ENCODE measurements at places on chromosomes 4 and X.
A peak's percentile ranks its signal among the peaks of the same experiment; 100 is the strongest.

DNA sequence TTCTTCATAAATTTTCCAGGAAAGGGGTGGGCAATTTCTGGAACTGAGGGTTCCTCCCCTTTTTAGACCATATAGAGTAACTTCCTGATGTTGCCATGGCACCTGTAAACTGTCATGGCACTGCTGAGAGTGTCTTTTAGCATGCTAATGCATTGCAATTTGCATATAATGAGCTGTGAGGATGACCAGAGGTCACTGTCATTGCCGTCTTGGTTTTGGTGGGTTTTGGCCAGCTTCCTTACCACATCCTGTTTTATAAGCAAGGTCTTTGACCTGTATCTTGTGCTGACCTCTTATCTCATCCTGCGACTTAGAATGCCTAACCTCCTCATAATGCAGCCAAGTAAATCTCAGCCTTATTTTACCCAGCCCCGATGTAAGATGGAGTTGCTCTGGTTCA is 577.8 kb downstream of the NLGN4X start:
- DNase-seq = no peak

DNA sequence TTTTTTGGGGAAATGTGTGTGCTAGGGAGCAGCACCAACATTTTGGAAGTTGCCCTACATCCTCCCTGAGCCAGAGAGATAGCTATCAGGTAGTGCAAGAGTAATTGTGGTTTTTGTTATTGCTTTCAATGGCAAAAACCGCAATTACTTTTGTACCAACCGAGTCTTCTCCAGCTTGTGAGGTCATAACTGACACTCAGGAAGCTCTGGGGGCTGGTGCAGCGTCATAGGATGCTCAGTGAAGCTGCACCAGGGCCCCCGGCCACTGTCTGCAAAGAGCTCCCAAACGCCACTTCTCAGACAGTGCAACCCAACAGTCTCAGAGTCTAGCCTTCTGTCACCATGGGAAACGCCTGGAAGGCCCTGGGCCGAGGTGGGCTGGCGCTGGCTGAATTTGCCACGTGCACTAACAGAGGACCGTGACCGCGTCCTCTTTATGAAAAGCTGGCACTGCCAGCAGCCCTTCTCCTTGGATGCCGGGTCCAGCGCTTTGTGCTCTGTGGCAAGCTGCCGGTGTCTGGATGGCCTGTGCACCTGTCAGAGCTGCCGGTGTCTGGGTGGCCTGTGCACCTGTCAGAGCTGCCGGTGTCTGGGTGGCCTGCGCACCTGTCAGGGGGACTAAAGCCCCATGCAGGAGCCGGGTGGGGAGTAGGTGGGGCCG is 19.4 kb downstream of the SH3TC1 start:
- no peak for DNase-seq

DNA sequence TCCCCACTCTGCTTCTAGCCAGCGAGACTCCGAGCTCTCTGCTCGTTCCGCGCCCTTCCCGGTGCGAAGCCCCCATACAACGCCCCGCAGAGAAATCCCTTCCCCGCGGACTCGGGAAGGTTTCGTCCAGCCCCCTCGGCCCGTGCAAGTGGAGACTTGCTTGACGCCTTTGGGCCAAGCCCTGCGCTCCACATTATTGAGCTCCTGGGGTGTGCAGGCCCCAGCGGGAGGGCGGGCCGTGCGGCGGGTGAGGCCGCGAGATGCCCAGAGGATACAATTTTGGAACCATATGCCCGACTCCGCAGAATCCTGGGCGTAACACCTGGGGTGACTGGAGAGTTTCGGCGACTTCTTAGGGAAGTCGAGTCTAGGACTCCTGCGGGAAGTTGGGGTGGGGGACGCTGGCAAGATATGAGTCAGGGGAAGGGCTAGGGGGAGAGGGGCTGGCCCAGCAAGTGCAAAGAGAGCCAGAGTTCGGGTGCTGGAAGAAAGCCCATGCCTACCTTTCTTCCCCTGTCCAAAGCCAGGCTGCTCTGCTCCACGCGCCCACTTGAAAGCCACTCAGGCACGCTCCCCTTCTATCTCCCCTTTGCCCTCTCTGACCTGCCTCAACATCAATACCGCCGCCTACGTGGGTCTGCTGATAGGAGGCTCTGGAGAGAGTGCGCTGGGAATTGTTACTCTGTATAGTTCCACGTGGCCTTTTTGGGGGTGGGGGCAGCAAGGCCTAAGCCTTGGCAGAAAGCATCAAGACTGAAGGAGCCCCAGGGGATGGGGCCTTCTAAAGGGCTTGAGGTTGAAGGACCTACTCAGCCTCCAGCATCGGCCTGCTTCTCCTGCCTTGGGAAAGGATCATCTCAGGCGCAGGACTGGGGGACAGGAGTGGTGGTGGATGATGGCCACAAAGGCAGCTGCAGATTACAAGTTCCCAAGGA is 1.2 kb upstream of the ELF4 start:
- DNase-seq = no peak

GRCh38 chr4:44720371-44720770 is 6.0 kb downstream of the GNPDA2 start:
- DNase-seq = no peak

DNA sequence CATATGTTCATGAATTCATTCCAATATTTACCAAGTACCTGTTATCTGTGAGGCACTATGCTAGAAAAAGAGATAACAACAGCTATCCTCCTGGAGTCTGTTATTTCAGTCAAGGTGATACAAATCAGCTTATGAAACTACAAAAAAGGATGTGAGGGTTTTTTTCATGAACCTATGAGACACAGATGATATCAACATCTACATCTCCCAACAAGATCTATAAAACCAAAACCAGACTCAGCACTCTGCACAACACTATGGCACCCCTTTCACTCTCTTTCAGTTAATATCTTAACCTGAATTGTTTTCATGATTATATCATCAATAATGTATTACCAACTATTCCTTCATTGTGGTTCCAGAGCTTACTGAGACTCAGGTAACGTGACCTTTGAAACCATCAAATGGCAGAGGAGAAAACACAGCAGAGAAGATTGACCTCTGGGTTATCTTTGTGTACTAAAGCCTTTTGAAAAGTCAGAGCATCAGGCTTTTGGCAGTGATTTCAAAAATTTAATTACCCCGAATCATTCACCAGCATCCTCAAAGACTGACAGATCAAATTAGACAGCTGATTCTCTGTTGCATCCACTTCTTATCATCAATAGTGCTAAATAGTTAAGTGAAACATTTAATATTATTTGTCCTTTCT is 244.6 kb upstream of the FTHL17 start:
- no peak for DNase-seq

GRCh38 chr4:185341377-185341776 is 54.3 kb downstream of the LRP2BP start:
- DNase-seq = no peak

- no peak for DNase-seq
These were observed 187.2 kb downstream of the AR start for GRCh38 chrX:67731061-67731460.

DNA sequence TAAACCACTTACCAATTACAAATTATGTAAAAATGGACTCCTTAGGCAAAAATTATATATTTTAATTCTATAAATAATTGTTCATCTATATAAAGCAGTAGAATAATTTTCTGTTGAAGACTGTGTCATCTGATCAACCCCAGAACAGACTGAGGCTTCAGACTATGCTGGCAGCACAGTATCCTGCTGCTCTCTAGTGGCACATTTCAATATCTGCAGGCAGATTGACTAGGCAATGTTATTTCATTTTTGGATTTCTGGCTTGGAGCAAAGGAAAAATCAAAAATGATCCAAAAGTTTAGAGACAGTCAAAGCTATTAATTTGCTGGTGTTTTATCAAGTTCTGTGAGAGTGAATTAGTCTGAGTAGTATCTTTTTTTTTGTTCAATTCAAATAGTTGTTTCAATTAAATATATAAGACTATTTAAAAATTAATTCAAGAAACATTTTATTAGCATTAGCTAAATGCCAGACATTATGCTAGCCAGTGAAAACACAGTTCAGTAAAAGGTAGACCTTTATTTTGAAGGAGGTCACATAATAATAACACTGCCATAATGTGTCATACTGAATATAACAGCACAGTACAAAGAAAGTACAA is 21.3 kb upstream of the SULT1E1 start:
- peak; percentile 1 for DNase-seq

GRCh38 chrX:48461830-48462229 is 8.2 kb downstream of the SLC38A5 start:
- DNase-seq = no peak

DNA sequence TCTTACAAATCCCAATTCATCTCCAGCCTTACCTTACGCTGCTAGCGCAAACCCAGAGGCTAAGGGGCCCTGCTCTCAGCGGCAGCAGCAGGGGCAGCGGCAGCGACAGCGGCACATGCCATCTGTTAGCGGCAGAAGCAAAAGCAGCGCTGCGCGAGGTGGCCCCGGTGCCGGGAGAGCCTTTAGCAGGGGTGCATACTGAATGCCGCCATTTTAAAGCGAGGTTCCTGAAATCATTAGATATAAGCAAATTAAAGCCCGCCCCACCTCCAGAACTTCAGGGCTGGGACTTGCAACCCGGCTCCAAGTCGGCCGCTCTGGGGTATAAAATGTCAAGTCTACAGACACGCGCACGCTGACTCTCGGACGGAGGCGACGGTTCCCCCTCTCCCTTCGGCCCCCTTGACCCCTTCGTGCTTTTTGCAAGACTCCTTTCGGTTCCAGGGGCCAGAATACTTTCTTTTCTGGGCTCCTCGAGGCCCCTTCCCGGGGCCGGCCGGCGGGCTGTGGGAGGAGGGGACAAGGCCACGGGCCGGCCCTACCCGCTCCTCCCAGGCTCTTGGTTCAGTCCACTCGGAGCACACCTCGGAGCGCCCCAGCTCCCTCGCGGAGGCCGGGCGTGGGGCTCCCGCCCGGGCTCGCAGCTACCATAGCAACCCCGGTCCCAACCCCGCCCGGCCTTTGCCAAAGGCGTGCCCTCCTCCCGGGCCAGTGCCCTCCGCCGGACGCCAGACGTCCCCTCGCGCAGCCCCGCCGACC is at the start of gene MBNL3:
MBNL3 (minus strand) TSS at position 220 of the 759 bp plus-strand sequence. CDS start 49,427 bp downstream, outside the sequence.
- DNase-seq = no peak

DNA sequence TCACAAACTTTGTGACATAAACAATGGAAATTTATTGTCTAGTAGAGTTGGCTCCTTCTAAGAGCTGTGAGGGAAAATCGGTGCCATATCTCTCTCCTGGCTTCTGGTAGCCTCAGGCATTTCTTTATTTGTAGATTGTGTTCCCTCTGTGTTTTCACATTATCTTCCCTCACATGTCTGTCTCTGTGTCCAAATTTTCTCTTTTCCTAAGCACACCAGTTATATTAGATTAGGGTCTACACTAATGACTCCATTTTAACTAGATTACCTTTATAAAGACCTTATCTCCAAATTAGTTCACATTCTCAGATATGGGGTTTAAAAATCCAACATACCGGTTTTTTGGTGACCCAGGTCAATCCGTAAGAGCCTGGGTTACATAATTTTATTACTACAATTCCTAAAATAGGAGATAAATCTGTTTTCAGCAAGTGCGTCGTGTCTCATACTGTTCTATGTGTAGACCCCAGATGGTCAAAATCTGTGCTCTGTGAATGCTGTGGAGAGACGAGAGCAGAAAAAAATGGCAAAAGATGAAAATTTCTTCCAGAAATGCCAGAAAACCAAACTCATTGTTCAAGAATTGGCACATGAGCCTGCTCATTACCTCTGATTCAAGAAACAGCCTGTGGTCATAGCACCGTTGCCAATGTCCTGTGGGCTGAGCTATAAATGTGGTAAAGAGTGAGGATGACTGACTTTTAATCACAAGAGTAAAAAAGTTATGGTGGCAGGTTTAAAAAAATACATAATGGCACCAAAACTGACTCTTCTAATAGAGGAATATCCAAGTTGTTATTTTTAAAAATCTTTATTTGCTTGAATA is 574.7 kb downstream of the PCDH7 start:
- DNase-seq = no peak

- no peak for DNase-seq
These were observed 265.2 kb downstream of the CHIC1 start for GRCh38 chrX:73828080-73828720.

- no peak for DNase-seq
These were observed 605.1 kb downstream of the BCOR start for GRCh38 chrX:39492497-39493162.

- no peak for DNase-seq
These were observed 66.2 kb downstream of the EGF start for GRCh38 chr4:109978704-109979454.

DNA sequence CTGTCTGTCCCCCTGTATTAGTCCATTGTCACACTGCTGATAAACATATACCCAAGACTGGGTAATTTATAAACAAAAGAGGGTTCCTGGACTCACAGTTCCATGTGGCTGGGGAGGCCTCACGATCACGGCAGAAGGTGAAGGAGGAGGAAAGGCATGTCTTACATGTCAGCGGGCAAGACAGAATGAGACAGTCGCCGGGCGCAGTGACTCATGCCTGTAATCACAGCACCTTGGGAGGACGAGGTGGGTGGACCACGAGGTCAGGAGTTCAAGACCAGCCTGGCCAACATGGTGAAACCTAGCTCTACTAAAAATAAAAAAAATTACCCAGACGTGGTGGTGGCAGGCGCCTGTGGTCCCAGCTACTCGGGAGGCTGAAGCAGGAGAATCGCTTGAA is 24.7 kb downstream of the IL3RA start:
- DNase-seq = no peak

- no peak for DNase-seq
These were observed 399.1 kb downstream of the INPP4B start for GRCh38 chr4:142447009-142447408.

GRCh38 chrX:43953218-43953617 is 20.0 kb downstream of the NDP start:
- DNase-seq = no peak

DNA sequence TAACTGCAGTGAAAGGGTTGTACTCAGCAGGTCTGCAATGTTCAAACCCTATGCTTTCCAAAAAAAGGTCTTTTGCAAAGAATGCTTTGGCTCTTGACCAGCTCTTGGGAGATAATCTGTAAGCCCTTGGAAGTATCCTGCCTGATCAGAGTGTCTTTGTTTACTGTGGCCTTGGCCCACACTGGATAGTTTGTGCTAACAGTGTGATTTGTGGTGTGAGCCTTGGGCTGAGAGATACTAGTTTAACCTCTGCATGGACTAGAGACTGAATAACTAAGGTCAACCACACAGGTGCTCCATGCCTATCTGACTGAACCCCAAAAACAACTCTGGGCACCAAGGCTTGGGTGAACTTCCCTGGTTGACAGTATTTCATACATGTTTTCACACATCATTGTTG is 3.6 kb upstream of the MAGED1 start:
- DNase-seq = no peak
